Body of pancreas (tissue), 4 donors: ENCODE measurements at places on chromosomes 2 and 18. TPM values are rescaled to one million over a fixed set of nuclear protein-coding genes. Genes with fewer than 3 reads are reported as not detected.

GRCh38 chr2:169112841-169113240, 43.5 kb downstream of the DHRS9 start:
- H3K36me3 ChIP-seq = no peaks in the 10 kb centered on the region
- H3K27ac ChIP-seq = no peak overlapping the region
- no peaks in the 10 kb centered on the region for H3K27me3 ChIP-seq
- no peak overlapping the region for H3K4me3 ChIP-seq
- no peak for DNase-seq

The POTEI gene
- total RNA-seq = under 0.01 TPM

DNA sequence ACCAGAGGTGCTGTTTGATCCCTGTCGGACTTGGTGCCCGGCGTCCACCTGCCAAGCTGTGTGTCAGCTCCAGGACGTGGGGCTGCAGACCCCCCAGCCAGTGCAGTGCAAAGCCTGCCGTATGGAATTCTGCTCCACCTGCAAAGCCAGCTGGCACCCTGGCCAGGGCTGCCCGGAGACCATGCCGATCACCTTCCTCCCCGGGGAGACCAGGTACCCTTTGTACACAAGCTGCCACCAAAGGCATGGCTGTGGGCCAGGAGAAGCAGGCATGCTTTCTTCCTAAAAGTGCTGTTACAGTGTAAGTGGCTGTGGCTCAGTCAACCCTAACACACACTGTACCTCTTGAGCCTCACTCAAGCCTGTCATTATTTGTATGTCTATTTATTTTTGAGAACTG, 103.3 kb downstream of the RNF144A start:
- peaks cover 1% of the 10 kb centered on the region for H3K36me3 ChIP-seq
- no peaks in the 10 kb centered on the region for H3K27me3 ChIP-seq
- peak overlapping the region; percentile 83 for H3K27ac ChIP-seq
- H3K4me3 ChIP-seq = no peak overlapping the region

The ABCG5 gene
- not detected for total RNA-seq

The AGAP1 gene
- total RNA-seq = 32.6 TPM

DNA sequence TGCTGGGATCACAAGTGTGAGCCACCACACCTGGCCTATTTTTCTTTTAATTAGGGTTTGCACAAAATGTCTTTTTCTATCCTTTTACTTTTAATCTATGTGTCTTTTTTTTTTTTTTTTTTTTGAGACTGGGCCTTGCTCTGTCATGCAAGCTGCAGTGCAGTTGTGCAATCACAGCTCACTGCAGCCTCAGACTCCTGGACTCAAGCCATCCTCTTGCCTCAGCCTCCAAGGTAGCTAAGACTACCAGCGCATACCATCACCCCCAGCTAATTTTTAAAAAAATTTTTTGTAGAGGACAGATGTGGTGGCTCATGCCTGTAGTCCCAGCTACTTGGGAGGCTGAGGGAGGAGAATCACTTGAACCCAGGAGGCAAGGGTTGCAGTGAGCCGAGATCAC, 27.1 kb downstream of the ADCY3 start:
- H3K4me3 ChIP-seq = no peak overlapping the region
- H3K27me3 ChIP-seq = no peaks in the 10 kb centered on the region
- no peak for DNase-seq
- H3K36me3 ChIP-seq = no peaks in the 10 kb centered on the region
- H3K4me1 ChIP-seq = peaks cover 4% of the 10 kb centered on the region

GRCh38 chr2:30362468-30363081, 84.5 kb upstream of the LCLAT1 start:
- H3K27me3 ChIP-seq = no peaks in the 10 kb centered on the region
- no peak overlapping the region for H3K4me3 ChIP-seq
- H3K4me1 ChIP-seq = peaks cover 34% of the 10 kb centered on the region
- no peak for DNase-seq
- no peaks in the 10 kb centered on the region for H3K36me3 ChIP-seq

GRCh38 chr18:27130065-27130630, 55.0 kb downstream of the CHST9 start:
- H3K4me1 ChIP-seq = no peaks in the 10 kb centered on the region
- no peak for DNase-seq
- no peak overlapping the region for H3K4me3 ChIP-seq
- no peaks in the 10 kb centered on the region for H3K36me3 ChIP-seq

- H3K4me1 ChIP-seq = no peaks in the 10 kb centered on the region
- H3K4me3 ChIP-seq = no peak overlapping the region
- H3K36me3 ChIP-seq = no peaks in the 10 kb centered on the region
- H3K27me3 ChIP-seq = no peaks in the 10 kb centered on the region
Measured at GRCh38 chr2:193907561-193907960, 1712.8 kb upstream of the TMEFF2 start.

GRCh38 chr2:15241201-15241600, 319.9 kb downstream of the NBAS start:
- H3K27ac ChIP-seq = no peak overlapping the region
- no peaks in the 10 kb centered on the region for H3K36me3 ChIP-seq
- H3K27me3 ChIP-seq = no peaks in the 10 kb centered on the region

DNA sequence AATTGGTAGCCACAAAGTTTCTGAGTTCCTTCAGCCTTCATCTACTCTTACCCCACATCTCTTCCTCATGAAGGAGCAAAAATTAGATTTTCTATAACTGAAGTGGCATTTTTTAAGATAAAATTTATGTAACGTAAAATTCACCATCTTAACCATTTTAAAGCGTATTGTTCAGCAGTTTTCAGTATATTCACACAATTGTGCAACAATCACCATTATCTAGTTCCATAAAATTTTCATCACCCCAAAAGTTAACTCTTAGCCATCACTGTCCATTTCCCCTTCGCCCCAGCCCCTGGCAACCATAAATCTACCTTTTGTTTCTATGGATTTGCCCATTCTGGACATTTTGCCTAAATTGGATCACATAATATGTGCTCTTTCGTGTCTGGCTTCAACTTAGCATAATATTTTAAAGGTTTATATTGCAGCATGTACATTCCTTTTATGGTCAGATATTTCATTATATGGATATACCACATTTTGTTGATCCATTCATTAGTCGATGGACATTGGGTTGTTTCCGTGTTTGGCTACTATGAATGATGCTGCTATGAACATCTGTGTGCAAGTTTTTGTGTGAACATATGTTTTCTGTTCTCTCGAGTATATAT, 44.6 kb downstream of the ATIC start:
- no peak overlapping the region for H3K27ac ChIP-seq
- no peaks in the 10 kb centered on the region for H3K27me3 ChIP-seq
- no peaks in the 10 kb centered on the region for H3K4me1 ChIP-seq
- DNase-seq = no peak
- H3K4me3 ChIP-seq = no peak overlapping the region

- no peaks in the 10 kb centered on the region for H3K36me3 ChIP-seq
- H3K27me3 ChIP-seq = no peaks in the 10 kb centered on the region
- no peaks in the 10 kb centered on the region for H3K4me1 ChIP-seq
- H3K27ac ChIP-seq = no peak overlapping the region
Measured at GRCh38 chr18:59799383-59800015, 100.3 kb upstream of the PMAIP1 start.

DNA sequence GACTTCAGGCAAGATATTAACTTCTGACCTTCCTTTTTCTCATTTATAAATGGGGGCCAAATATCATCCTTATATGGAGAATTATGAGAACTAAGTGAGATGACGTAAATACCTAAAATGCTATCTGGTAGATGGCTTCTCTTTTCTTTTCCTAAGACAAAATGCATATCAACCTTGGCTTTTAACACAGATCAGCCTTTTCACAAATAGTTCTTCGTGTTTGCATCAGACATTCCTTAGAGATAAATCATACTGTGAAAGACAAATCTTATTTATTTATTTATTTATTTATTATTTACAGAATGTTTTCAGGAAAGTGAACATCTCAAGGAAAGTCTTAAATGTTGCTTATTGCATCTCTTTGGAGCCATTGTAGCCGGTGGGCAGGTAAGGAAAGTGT, 62.8 kb downstream of the NBEAL1 start:
- no peaks in the 10 kb centered on the region for H3K27me3 ChIP-seq
- peaks cover 7% of the 10 kb centered on the region for H3K4me1 ChIP-seq
- no peak overlapping the region for H3K4me3 ChIP-seq
- no peak for DNase-seq

The ITPRIPL1 gene
- 1.8 TPM for total RNA-seq

The COMMD1 gene
- 37.9 TPM for total RNA-seq

The LYG2 gene
- total RNA-seq = not detected

The MC2R gene
- not detected for total RNA-seq

The DES gene
- total RNA-seq = 23.1 TPM

- H3K4me1 ChIP-seq = peaks cover 1% of the 10 kb centered on the region
- no peak overlapping the region for H3K27ac ChIP-seq
- no peaks in the 10 kb centered on the region for H3K36me3 ChIP-seq
- H3K4me3 ChIP-seq = no peak overlapping the region
Measured at GRCh38 chr2:219404291-219404910, 13.8 kb upstream of the DES start.

- no peaks in the 10 kb centered on the region for H3K36me3 ChIP-seq
- no peak for DNase-seq
- no peaks in the 10 kb centered on the region for H3K4me1 ChIP-seq
- H3K4me3 ChIP-seq = no peak overlapping the region
- no peak overlapping the region for H3K27ac ChIP-seq
Measured at GRCh38 chr2:167406558-167406957, 518.3 kb downstream of the XIRP2 start.

- no peaks in the 10 kb centered on the region for H3K27me3 ChIP-seq
- peak; percentile 29 for DNase-seq
- H3K4me3 ChIP-seq = no peak overlapping the region
- no peak overlapping the region for H3K27ac ChIP-seq
Measured at GRCh38 chr2:61993422-61994024, 88.0 kb downstream of the COMMD1 start.

GRCh38 chr18:61274416-61274960, 58.7 kb upstream of the CDH20 start:
- H3K36me3 ChIP-seq = no peaks in the 10 kb centered on the region
- no peaks in the 10 kb centered on the region for H3K4me1 ChIP-seq
- no peak for DNase-seq
- no peaks in the 10 kb centered on the region for H3K27me3 ChIP-seq

DNA sequence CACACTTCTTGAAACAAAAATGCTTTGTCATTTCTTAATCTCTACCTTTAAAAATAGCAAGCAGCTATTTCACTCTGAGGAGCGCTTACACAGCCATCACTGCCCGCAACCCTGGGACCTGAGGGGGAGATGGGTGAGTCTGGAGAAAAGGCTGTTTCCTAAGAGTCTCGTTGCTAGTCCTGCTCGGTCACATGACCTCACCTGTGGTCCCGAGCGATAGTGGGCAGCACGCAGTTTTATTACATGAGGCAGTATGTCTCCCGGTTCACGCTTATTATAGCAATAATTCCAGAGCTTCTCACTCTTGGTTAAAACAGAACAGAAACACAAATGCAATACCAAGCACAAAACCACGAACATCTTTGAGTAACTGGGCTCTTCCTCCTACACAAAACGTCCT, 105.3 kb downstream of the ZNF516 start:
- H3K27me3 ChIP-seq = no peaks in the 10 kb centered on the region
- DNase-seq = no peak
- no peak overlapping the region for H3K27ac ChIP-seq
- no peak overlapping the region for H3K4me3 ChIP-seq
- no peaks in the 10 kb centered on the region for H3K36me3 ChIP-seq
- H3K4me1 ChIP-seq = peaks cover 10% of the 10 kb centered on the region

DNA sequence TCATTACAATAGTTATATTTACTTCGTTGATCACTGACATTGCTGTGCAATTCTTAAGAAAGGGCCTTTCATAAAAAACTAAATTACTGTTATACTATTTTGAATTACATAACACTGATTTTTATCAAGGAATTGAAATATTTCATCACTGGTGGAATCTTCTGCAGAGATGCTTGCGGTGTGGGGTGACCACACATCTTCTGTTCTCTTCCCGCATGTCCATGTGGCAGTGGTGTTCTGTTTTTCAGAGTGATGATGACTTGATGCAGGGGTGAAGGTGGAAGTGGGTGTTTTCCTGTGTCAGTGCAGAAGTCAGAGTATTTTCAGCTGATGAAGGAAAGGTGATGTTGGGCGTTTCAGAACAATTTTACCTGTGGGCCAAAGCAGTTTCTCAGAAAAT, 7.0 kb downstream of the CNDP2 start:
- H3K4me1 ChIP-seq = peaks cover 79% of the 10 kb centered on the region
- no peak for DNase-seq
- no peaks in the 10 kb centered on the region for H3K36me3 ChIP-seq

DNA sequence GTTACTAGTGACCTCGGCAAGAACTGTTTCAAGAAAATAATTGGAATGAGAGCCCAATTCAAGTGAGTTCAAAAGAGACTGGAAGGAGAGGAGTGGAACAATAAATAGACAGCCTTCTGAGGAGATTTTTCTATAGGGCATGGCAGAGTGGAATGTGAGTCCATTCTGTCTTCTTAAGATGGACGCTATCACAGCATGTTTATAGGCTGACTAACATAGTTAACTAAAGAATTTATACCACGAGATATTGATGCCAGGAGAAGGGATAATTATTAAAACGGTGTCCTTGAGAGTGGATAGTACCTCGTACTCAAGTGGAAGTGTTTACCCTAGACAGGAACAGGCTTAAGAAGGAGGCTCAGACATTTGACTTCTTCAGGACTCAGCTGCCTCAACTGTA, 143.5 kb upstream of the RBBP8 start:
- H3K36me3 ChIP-seq = no peaks in the 10 kb centered on the region
- no peaks in the 10 kb centered on the region for H3K4me1 ChIP-seq
- no peaks in the 10 kb centered on the region for H3K27me3 ChIP-seq
- H3K4me3 ChIP-seq = no peak overlapping the region
- H3K27ac ChIP-seq = no peak overlapping the region

- H3K36me3 ChIP-seq = no peaks in the 10 kb centered on the region
- H3K27me3 ChIP-seq = no peaks in the 10 kb centered on the region
- DNase-seq = no peak
- H3K4me3 ChIP-seq = no peak overlapping the region
Measured at GRCh38 chr18:78632111-78632541, 347.5 kb upstream of the SALL3 start.

The EIPR1 gene
- 13.5 TPM for total RNA-seq

DNA sequence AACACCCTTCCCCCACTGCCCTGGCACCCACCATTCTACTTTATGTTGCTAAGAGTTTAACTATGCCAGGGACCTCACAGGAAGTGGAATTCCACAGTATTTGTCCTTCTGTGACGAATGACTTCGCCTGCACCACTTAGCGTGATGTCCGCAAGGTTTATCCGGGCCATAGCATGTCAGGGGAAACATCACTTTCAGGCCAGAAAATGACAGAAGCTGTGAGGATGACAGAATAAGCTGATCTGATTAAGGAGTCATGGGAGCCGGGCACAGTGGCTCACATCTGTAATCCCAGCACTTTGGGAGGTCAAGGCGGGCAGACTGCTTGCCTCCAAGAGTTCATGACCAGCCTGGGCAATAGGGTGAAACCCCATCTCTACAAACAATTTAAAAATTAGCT, 248.8 kb downstream of the EIPR1 start:
- H3K4me1 ChIP-seq = no peaks in the 10 kb centered on the region
- no peaks in the 10 kb centered on the region for H3K36me3 ChIP-seq
- no peak for DNase-seq
- H3K27me3 ChIP-seq = no peaks in the 10 kb centered on the region
- no peak overlapping the region for H3K4me3 ChIP-seq
- no peak overlapping the region for H3K27ac ChIP-seq

DNA sequence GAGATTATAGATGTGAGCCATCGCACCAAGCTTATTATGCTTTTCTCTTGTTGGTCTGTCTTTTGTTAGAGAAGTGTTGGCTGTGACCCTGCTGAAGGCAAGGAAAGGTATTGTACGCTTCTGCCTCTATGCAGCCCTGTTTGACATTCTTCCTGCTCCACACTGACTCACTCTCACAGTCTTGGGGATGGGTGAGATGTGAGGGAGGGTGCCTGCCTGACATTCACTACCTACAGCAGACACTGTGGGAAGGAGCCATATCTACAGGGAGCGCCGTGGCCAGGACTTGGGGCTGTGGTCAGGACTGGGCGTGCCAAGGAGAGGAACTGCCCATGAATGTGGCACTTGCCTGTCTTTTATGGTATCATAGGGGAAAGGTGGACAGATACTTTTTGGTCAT, 43.9 kb upstream of the FHL2 start:
- H3K27ac ChIP-seq = no peak overlapping the region
- no peak for DNase-seq
- no peak overlapping the region for H3K4me3 ChIP-seq
